ENCODE measurements at places on chromosomes 6 and 20. TPM values are rescaled to one million over a fixed set of nuclear protein-coding genes. Genes with fewer than 3 reads are reported as not detected.

The KCNQ2 gene
- 2.6 TPM for total RNA-seq

The PDE7B gene
- total RNA-seq = 14.6 TPM

The SNAI1 gene
- 0.31 TPM for total RNA-seq

The BTBD3 gene
- total RNA-seq = 62.8 TPM

The OXT gene
- not detected for total RNA-seq

The APOM gene
- not detected for total RNA-seq

The CTCFL gene
- not detected for total RNA-seq

The HDGFL1 gene
- total RNA-seq = not detected

The SDCBP2 gene
- total RNA-seq = 3.6 TPM

The VSTM2L gene
- 0.82 TPM for total RNA-seq

The KHDRBS2 gene
- 0.41 TPM for total RNA-seq

The SNHG17 gene
- 17.2 TPM for total RNA-seq

The MYCT1 gene
- total RNA-seq = 26.0 TPM

The PSORS1C2 gene
- not detected for total RNA-seq

The CSNK2A1 gene
- 203 TPM for total RNA-seq

The TMEM244 gene
- total RNA-seq = 2.3 TPM

The HLA-DQA1 gene
- not detected for total RNA-seq

The TRIM15 gene
- total RNA-seq = not detected

The TMC2 gene
- total RNA-seq = not detected

The RWDD1 gene
- total RNA-seq = 18.0 TPM

The B3GALT4 gene
- total RNA-seq = 4.6 TPM

The PLCB1 gene
- 30.9 TPM for total RNA-seq

The MAS1 gene
- total RNA-seq = not detected

The DAAM2 gene
- 37.2 TPM for total RNA-seq

The VGLL2 gene
- 18.4 TPM for total RNA-seq

The TFAP2C gene
- total RNA-seq = 9.2 TPM

The PLTP gene
- total RNA-seq = 14.0 TPM

The PHF1 gene
- 19.5 TPM for total RNA-seq

The C6orf141 gene
- total RNA-seq = 2.3 TPM

The RPRD1B gene
- total RNA-seq = 46.3 TPM

The CST1 gene
- total RNA-seq = not detected

The EMILIN3 gene
- total RNA-seq = 68.9 TPM

The ESR1 gene
- total RNA-seq = 0.72 TPM

The OPRL1 gene
- 0.62 TPM for total RNA-seq

The CFB gene
- 7.1 TPM for total RNA-seq

The ABRACL gene
- 6.1 TPM for total RNA-seq
